Gastrocnemius medialis (tissue), 4 donors: ENCODE measurements at places on chromosomes 1 and 21.
A peak's percentile ranks its signal among the peaks of the same experiment; 100 is the strongest.

GRCh38 chr1:198669023-198669698, 30.3 kb downstream of the PTPRC start:
- DNase-seq = no peak

GRCh38 chr1:159936273-159936904, 9.0 kb downstream of the IGSF9 start:
- DNase-seq = peak; percentile 43

- DNase-seq = no peak
Observed at GRCh38 chr1:158496374-158496773, 24.4 kb downstream of the OR10R2 start.

DNA sequence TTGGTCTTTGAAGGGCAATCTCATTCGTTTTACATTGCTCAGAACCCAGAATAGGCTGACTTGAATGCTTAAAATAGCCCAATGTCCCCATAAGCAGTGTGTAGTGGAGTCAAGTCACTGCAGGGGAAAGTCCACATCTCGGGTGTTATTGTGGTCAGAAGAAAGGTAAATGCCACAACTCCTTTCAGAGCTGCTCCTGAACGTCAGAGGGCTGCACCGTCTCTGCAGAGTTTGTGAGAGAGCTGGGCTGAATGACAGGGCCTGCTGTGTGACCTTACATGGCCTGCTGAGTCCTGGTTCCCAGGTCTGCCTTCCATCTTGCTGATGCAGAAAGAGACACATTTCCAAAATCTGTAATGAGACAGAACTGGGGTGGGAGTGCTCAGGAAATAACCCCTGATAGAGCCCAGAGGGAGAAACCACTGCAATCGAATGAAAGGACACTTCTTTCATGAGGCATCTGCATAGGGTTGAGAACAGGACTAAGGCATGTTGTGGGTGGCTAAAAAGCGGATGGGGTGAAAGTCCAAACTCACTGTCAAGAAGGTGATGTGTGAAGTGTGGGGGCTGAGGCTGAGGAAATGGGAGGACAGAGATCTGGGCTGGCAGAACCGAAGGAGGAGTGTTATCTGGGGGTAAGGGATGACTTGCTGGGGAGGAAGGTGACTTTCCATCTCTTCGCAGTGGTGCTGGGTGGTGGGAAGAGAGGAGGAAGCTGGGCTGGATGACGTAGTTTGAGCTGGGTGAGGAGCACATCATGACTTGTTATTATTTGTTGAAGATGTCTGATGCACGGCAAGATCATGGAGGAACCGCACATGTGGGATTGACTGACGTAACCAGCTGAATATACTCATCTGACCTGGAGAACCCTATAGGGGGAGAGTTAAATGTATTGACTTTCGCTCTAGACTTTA, 33.7 kb downstream of the XCL2 start:
- no peak for DNase-seq
